ENCODE measurements at places on chromosomes 3 and 15.
A peak's percentile ranks its signal among the peaks of the same experiment; 100 is the strongest.

DNA sequence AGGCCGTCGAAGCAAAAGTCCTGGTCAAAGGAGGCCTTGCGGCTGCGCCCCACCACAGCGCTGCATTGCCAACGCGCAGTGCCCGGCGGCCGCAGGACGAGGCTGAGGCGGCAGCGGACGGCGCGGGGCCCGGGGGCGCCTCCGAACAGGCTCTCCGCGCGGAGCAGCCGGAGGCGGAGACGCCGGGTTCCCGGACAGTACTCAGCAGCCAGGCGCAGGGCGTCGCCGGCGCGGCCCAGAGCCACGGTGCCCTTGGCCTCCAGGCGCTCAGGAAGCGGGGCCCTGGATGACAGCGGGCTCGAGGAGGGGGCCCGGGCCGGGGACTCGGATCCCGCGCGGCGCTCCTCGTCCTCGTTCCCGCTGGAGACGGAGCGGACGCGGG lies 1.1 kb downstream of the C2CD4B start:
- DNase-seq: no peak

DNA sequence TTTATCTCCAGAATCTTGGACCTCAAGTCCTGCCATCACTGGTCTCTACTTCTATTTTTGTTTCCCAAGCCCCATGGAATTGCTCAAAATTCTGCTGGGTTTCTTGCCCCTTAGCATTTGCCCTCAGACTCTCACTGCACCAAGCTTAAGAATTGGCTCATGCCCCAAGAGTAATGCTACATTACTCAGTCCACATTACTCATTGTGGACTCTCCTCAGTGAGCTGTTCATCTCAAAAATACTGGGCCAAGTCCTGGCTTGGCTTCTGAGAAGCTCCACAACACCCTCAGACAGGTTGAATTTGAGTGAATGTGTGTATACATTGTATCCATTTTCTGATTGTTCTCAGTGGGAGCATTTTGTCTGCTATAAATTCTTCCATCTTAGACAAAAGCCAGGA lies 364.4 kb upstream of the ARHGEF26 start:
- no peak for DNase-seq

GRCh38 chr3:41450416-41451231 lies 251.3 kb downstream of the CTNNB1 start:
- DNase-seq: no peak

GRCh38 chr3:12751571-12751970 lies 7.5 kb downstream of the TMEM40 start:
- no peak for DNase-seq

DNA sequence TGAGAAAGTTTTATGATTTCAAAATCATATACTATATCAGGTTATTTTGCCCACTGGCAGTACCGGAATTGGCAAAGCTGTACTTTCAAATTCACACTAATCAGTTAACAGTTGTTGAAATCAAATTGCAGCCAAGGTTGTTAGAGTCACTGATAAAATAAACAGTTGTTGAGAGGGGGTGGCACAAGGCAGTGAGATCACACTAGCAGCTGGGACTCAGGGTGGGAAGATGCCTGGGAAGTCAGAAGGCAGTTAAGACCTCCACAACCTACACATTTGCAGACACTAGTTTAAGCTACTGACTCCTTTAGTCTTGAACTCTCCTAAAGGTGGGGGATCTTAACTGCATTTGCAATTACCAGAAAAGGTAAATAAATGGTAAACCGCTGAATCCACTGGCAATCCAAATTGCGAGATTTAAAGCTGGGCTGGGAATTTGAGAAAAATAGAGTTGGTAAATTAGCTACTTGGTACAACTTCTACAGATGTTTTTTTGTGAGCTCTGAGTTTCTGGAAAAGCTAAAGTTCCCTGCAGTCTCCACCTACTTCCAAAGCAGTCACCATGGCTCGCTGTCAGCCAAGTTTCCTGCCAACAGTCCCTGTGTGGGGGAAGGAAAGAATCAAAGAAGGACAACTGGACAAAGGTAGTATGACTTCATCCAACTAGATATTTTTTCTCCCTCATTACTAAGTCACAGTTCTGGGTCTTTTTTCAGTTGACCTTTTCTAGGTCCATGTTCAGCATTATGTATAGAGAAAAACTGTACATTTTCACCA lies 105.7 kb downstream of the ZNF385D start:
- no peak for DNase-seq

DNA sequence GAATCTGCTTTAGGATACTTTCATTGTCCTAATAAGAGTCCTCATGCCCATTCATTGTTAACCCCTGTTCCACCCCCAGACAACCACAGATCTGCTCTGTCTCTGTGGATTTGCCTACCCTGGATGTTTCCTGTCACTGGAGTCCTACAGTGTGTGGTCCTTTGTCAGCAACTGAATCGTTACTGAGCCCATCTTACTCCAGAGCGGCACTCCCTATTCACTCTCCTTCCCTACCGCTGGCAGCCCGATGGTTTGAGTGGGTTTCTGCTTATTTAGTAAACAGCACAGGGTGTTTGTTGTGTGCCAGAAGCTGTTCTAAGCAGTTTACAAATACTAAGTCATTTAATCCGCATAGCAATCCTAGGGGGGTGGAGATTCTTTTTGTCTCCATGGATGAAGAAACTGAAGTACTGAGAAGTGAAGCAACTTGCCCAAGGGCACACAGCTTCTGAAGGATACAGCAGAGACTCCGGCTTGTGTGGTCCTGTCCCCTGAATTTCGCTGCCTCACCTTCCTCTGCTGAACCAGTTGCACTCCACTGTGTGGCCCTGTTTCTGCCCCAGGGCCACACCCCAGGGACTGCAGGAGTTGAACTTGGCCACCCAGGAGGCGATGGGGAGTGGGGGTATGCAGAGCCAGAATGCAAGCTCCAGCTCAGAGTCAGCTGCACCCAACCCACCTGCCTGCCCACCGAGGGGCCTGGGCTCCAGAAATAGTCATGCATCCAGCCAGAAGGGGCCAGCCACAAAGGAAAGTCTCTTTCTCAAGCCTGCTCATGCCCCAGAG lies 56.5 kb upstream of the SLC6A1 start:
- DNase-seq: no peak

DNA sequence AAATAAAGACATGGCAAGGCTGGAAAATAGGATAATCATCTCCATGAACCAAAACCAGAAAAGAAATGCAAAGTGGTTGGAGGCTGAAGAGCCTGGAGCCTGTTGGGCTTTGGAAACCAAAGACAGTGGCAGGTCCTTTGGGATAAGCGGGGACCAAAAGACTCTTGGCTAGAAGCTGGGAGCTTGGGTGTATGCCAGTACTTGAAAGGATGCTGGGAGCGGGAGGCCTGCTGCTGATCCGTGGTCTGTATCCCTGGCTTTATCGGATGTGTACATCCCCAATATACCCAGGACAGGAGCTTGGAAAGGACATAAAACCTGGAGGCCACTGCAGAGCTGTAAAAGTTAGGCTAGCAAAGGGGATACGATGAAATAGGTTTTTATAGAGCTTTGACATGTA lies 1.3 kb upstream of the CHRNB4 start:
- DNase-seq: no peak

- no peak for DNase-seq
These were observed 189.4 kb downstream of the WNT5A start for GRCh38 chr3:55297706-55298105.

- no peak for DNase-seq
These were observed 43.6 kb upstream of the PIAS1 start for GRCh38 chr15:68010361-68011153.

GRCh38 chr3:77816366-77816765 lies 776.5 kb downstream of the ROBO2 start:
- DNase-seq: no peak

- no peak for DNase-seq
These were observed 22.6 kb upstream of the POMGNT2 start for GRCh38 chr3:43128464-43128863.

GRCh38 chr3:134495980-134496379 lies 10.1 kb downstream of the CEP63 start:
- no peak for DNase-seq

- DNase-seq: no peak
These were observed 12.6 kb downstream of the RBMS3 start for GRCh38 chr3:29293421-29293820.

- DNase-seq: peak; percentile 71
These were observed at the start of gene ITPKA for GRCh38 chr15:41493205-41493901. Gene ITPKA (plus strand): TSS chr15:41493874. CDS start chr15:41493928, 54 bp downstream.

GRCh38 chr15:75167588-75168350 lies 33.9 kb upstream of the C15orf39 start:
- DNase-seq: no peak

DNA sequence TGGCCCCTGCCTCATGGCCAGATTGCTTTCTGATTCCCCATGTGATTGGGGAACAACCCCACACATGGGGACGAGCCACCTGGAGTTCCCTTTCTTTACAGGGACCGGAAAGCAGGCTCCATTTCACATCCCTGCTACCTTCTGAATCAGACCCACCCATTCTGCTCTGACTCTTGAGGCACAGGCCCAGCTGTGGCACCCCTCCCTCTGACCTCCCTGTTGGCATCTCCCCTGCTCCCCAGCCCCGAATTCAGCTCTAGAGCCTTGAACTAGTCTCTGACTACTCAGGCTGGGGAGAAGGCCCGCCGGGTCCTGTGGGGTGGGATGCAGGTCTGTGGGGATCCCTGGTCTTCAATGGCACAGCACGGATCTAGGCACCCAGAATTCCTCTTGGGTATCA lies 12.1 kb downstream of the FAM3D start:
- no peak for DNase-seq

- DNase-seq: no peak
These were observed 53.1 kb downstream of the CACNA2D2 start for GRCh38 chr3:50450209-50450921.

DNA sequence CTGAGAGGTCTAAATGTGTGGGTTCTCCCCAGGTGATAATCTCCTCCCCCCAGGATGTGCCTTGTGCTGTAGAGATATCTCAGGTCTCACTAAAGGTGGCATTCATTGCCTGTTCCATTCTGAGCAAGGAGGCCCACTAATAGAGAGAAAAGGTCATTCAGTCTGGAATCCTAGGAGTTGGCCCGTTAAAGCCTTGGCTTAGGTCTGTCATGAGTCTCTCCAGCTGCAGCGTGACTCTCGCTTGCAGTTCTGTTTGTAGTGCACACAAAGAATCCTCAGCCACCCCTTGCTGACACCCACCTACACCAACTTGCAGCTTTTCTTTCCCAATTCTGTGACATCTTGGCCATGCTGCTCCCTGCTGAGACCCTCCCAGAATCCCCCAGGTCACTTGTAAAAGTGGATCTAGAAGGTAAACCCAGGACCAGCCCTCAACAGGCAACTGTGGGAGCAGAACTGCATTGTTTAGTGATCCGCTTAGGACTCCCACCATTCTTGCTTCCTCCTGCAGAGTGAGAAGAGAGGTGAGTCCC lies 17.7 kb downstream of the MAGEF1 start:
- no peak for DNase-seq
